ENCODE measurements at places on chromosomes 1 and 21.
A peak's percentile ranks its signal among the peaks of the same experiment; 100 is the strongest.

- DNase-seq = no peak
These were observed 685.4 kb downstream of the PTPRU start for GRCh38 chr1:29921741-29922140.

DNA sequence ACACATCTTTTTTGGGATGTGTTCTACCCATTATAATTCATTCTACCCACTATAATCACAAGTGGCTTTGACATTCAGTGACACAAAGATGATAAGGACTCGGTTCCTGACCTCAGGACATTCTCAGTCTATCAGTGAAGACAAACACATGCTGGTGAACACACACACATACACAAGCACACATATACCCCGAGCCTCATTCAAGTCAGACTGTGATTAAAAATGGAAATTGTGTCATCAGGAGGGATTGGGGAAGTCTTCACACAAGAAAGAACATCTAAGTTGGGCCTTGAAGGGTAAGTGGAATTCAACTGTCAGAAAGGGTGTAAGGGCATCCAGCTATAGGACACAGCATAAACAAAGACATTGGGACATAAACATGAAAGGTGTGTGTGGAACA is 2.6 kb upstream of the LAD1 start:
- DNase-seq = no peak

- no peak for DNase-seq
These were observed 120.5 kb upstream of the KLHDC7A start for GRCh38 chr1:18360251-18360650.

DNA sequence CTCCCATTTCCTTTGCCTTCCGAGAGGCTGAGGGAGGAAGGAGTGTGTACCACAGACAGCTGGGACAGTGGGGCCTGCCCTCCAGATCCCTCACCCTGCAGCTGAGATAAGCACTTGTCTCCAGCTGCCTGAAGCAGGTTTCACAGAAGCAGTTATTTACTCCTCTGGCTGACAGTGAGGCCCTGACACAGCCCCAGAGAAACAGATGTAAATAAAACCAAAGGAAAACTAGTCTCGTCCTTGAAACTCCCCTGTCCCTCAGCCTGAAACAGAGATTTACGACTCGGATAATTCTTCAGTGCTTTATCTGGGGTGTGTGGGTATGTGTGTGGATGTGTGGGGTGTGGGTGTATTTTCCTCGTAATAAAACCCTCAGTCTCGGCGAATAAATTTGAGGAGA is 181.1 kb downstream of the IGSF21 start:
- DNase-seq = peak; percentile 42

DNA sequence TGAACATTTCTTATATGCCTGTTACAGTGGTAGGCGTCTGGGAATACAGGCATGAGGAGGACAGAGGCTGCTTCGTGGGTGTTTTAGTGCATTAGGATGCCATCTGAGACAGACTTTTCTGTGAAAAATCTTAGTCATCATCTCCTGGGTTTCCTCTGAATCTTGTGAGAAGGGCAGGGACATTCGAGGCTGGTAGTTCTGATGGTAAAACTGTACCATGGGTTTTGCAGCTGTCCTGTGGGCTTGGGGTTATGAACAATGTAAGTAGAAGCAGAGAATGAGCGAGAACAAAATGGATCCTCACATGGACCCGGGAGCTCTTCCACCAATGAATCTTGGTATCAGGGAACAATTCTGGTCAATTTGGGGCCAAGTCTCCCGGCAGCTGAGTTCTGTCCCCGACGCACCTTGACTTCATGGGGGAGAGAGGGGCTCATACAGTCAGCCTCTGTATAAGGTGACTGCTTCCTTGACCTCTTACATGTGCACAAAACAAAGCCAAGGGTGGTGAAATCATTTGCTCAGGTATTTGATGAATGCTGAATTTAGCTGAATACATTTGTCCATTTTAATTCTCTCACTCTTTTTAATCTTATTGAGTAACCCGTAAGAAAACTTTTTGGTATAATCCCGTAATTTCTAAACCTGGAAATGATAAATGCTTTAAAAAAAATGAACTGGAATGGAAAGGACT is 63.6 kb upstream of the ERRFI1 start:
- DNase-seq = no peak
